ENCODE measurements at places on chromosomes 16 and 17. TPM values are rescaled to one million over a fixed set of nuclear protein-coding genes. Genes with fewer than 3 reads are reported as not detected.

KRTAP3-2 gene
- polyA plus RNA-seq = not detected

CALB2 gene
- 0.69 TPM for polyA plus RNA-seq

ETV4 gene
- polyA plus RNA-seq = 41.0 TPM

CA7 gene
- polyA plus RNA-seq = 0.34 TPM

RTN4RL1 gene
- 2.2 TPM for polyA plus RNA-seq

PERCC1 gene
- not detected for polyA plus RNA-seq

NOG gene
- 1.1 TPM for polyA plus RNA-seq
